ENCODE measurements at places on chromosomes 1 and 21. TPM values are rescaled to one million over a fixed set of nuclear protein-coding genes. Genes with fewer than 3 reads are reported as not detected.
A peak's percentile ranks its signal among the peaks of the same experiment; 100 is the strongest.

- DNase-seq = no peak
These were observed 101.7 kb upstream of the ETV3 start for GRCh38 chr1:157239936-157240335.

- DNase-seq = no peak
These were observed 1.1 kb upstream of the KNCN start for GRCh38 chr1:46552357-46553237.

DNA sequence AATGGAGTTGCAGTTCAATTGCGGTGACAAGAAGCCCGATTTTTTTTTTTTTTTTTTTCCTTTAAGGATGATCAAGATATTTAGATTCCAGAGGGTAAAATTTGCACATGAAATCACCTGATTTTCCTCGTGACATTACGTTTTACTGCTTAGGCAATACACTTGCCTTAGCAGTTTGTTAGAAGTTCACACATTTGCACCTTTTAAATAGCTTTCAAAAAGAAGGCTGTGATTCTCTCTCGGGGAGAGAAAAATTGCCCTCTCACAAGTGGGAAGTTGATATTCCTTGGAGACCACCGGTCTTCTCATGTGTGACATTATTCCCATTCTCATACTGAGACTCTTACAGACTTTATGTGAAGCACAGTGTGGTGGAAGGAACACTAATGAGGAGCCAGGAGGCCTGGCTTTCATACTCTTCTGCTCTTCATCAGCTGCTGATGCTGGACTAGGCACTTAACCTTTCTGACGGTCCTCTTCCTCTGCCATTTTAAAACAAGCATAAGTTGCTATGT is 69.8 kb upstream of the HSPA13 start:
- no peak for DNase-seq

DNA sequence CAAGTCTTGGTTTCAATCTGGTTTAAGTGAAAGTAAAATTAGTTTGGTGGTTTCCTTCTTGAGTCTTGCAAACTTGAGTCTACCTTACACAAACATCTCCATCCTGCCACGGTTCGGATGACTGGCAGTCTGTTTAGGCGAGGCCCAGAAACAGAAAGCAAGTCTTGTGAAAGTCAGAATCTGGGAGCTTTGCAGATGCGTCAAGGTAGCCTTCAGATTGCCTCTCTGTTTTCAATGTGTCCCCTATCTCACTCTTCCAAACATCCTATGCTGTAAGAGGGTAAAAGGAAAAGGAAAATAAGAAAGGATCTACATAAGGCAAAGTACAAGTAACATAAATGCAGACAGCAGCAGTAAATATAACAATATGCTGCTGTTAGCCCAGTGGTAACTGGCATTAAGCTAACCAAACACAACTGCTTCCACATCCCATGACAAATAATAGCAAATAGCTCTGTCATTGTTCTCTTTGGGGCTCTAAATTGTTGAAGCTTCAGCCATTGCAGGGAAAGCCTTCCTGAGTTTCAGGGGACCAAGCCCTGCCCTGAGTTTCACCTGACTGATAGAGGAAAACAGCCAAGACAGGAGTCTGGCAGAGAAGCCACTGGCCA is 26.2 kb upstream of the C1orf105 start:
- DNase-seq = no peak

DNA sequence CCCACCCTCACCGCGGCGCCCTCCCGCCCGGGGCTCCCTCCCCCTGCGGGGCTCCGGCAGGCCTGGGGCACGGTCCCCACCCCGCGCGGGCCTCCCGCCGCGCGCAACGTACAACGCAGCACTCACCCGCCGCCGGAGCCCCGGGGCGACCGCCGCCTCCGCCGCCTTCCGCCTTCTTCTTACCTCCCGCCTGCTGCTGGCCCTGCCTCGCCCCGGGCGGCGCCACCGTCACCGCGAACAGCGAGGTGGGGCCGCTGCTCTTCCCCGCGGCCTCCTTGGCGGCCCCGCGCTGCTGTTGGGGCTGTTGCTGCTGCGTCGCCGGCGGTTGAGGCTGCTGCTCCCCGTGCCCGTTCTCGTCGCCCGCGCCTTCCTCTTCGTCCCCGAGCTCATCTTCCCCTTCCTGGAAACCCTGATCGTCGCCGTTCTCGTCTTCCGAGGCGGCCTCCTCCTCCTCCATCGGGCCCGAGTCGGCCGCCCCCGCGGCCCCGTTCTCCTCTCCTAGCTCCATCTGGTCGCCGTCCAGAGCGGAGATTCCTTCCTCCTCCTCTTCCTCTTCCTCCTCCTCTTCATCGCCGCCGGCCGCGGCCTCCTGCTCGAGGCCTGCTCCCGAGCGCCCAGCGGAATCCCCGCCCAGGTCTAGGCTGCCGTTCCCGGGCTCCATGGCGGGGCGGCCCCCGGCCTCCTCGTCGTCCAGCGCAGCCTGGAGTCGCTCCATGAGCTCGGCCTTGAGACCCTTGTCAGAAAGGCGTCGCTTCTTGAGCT is 671 bp downstream of the HNRNPU start:
- DNase-seq = no peak

DNA sequence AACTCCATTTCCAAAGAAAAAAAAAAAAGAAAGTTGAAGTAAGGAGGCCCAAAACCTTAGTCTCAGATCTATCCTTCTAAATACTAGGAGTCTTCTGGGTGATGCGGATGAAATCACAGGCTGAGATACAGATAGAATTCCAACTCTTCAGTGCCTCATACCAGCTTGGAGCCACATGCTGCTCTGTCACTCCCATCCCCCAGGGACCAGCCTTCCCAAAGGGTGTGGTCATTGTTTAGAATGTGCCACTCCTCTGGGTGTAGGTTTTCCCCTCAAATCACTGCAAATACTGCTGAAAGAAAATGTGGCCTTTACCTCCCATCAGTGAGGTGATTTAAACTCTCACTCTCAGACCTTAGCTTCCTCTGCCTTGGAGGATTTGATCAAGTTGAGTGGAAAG is 112.9 kb downstream of the CDC7 start:
- DNase-seq = no peak

- DNase-seq = peak; percentile 9
These were observed 12.9 kb upstream of the FTCD start for GRCh38 chr21:46168238-46168637.

- no peak for DNase-seq
These were observed 5.7 kb upstream of the OR14A16 start for GRCh38 chr1:247829656-247830055.

DNA sequence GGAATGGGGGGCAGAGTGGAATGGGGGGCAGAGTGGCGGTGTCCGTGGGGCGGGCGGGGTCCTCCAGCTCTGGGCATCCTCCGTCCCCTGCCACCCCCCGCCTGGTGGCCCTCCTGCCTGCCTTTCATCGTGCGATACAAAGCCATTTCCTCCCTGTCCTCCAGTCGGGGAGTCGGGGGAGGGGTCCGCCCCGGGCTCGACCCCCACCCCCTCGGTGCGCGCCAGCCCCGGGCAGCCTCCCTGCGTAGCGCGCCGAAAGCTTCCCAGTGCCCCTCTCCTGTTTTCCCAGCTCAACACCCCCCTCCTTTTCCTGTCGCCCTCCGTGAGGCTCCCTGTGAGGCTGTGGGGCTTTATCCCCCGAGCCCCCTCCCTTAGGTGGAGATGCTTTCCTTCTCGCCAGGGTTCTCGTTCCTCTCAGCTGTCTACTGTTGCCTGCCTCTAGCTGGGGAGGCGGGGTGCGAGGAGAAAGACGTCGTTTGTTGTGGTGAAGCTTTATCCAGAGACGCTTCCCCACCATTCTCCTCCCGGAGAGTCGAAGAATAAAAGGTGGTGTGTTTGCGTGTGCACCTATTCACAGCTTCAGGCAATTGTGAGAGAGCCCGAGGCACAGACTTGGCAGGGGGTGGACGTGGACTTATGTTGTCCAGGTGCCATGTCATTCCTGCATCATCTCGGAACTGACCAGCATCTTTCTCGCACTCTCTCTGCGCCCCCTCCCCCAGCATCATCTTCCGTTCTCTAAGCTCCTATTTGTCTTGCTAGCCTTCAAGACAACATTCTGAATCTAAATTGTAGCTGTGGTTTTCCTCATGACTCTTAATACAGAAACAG is 848 bp downstream of the DNM3 start:
- peak; percentile 27 for DNase-seq

DNA sequence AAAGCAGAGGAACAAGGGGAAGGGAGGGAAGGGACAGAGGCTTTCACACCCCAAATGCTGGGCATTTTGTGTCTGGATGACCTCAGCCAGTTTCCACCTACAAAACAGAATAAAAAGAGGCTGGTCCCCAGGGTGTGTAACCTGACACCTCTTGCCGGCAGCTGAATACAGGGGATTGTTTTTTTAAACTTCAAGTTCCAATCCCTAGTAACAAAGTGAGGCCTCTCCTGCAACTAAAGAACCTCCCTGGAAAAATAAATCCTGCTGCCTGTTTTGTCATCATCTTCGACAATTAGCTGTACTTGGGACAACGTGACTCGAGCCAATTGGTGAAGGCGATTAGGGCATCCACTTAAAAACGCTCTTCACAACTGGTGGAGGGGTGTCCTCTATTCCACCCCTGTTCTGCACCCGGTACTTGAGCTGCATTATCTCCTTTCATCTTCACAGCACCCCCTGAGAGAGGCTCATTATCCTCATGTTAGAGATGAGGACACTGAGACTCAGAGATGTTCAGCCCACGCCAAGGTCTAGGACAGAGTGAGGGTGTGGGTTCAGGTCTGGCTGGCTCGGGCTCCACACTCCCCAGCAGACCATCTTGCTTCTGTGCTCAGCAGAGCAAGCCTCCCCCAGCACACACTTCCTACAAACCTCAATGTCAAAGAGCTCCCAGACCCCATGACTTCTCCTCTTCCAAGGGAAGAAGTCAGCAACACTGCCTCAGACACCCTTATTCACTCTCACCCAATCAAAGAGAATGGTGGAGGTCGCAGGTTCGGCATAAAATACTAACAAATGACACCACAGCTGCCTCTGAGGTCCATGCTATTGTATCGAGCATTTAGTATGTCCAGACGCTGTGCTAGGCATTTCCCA is 15.2 kb downstream of the ITPKB start:
- DNase-seq = peak; percentile 70

GRCh38 chr21:36428761-36429432 is 43.7 kb downstream of the CHAF1B start:
- DNase-seq = no peak

DNA sequence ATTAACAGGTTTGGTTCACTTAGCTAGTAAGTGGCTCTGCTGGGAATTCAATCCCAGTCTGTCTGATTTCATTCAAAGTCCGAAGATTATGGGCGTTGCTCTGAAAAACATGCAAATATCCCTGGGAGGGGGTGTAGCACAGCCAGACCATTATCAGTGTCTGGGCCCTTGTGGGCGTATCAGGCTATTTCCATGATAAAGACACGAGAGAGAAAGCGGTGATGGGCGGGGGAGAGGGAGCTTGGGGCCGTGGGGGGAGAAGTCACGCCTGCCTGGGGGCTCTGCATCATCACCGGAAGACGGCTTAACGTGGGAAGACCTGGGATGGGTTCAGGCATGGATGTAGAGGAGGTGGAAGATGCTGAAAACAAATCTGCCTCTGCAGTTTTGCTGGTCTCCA is 25.8 kb downstream of the IL6R start:
- peak; percentile 71 for DNase-seq

DNA sequence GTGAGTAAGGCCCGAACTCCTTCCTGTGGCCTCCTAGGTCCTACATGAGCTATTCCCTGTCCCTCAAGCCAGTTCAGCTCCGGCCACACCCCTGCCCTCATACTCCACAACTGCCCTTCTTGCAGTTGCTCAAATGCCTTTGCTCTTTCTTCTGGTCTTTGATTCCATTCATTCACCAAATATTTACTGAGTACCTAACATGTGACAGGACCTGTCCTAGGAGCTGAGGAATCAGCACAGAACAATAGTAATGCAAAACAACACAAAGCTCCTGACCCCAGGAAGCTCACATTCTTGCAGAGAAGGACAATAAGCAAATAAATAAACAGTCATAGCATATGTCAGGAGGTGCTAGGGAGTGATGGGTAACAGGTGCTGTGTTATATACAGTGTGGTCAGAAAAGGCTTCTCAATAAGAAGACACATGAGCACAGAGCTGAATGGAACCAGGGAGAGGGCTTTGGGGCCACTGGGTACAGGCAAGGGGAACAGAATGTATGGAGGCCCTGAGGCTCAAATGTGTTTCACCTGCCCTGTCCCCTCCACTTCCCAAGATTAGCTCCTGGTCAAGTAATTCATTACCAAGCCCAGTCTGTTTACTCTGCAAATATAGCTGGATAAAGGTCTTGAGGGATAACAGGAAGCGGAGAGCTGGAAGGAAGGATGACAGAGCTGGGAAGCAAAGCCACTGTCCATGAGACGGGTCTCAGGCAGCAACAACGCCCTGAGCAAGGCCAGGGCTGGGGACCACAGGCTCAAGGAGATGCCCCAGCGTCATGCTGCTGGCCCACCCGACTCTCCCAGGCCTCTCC is 145.1 kb downstream of the CSMD2 start:
- DNase-seq = no peak

GRCh38 chr1:56468518-56468917 is 110.8 kb downstream of the PLPP3 start:
- no peak for DNase-seq

GRCh38 chr1:72636631-72637030 is 354.3 kb upstream of the NEGR1 start:
- DNase-seq = no peak

- no peak for DNase-seq
These were observed 15.0 kb upstream of the ID3 start for GRCh38 chr1:23574265-23574754.

DNA sequence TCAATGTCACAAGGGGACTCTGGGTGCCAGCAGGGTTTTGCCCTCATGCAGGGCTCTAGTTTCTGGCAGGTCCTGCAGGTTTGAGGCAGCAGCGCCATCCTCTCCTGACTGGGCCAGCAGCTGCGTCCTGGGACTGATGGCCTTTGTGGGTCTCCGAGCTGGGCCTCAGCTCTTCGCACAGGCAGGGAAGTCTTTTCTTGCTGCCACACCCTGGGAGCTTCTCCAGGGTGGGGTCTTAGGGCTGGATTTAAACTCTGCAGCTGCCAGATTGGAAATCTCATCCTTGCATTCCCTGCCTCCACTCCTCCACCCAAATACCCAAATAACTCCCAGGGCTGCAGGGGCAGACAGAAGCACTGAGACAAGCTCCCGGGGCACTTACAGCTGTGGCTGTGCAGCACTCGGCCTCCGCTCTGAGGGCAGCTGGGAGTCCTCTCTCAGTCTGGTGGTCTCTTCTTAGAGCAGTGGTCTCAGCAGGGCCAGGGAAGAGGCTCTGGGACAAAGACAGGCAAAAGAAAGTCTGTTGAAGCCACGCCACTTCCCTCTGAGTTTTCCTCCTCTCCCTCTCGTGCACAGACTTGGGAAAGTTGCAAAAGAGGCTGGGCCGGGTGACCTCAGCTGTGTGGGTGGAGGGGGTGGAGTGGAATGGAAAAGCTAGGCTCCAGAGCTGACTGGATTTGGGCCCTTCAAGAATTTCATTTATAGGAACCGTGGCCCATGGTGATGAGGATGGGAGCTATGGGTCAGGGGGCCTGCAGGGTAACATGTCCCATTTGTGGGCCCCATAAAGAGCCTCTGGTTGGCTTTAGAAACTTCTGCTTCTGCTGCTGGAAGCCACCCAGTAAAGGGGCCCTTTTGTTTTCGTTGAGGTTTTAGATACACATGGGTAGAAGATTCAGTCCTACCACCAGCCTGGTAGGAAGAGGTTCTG is at the start of gene RAB7B:
Gene RAB7B (minus strand): TSS at position 525 of the 931 bp plus-strand sequence. CDS start 9,260 bp downstream, outside the sequence.
- DNase-seq = peak; percentile 80

F11R gene
- 34.5 TPM for total RNA-seq

RAD54L gene
- 24.5 TPM for total RNA-seq

DCST1 gene
- total RNA-seq = 4.5 TPM

ZFYVE9 gene
- 32.5 TPM for total RNA-seq

RUSC1 gene
- 14.9 TPM for total RNA-seq

Data from testis (tissue), 5 donors.